ENCODE measurements at places on chromosomes 11 and 22.

- DNase-seq, result no peak
These were observed 16.1 kb downstream of the SCARF2 start for GRCh38 chr22:20421507-20421874.

- DNase-seq, result no peak
These were observed 97.5 kb downstream of the TSPAN18 start for GRCh38 chr11:44824300-44824704.

GRCh38 chr11:74185695-74186094, 14.6 kb downstream of the PPME1 start:
- no peak for DNase-seq

DNA sequence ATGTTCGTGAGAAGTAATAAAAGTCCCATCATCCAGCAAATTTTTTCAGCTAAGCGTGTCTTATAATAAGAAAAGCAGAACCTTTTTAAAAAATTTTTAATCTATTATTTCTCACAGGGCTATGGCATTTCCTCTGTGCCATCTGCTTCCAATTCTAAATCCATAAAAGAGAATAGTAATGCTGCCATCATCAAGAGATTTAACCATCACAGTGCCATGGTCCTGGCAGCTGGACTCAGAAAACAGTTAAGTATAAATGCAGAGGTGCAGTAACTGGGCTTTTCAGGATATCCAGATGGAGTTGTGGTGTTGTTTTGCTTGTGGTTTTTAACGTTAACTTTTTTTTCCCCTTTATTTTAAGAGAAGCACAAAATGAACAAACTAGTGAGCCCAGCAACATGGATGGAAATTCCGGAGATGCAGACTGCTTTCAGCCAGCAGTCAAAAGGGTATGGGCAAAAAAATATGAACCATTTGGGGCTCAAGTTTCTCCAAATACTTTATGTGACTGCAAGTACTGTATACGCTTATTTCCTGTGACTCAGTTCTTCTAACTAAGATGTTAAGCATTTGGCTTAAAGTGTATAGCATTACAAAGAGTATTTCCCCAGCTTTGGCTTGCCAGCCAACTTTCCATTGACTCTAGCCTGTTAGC, 25.2 kb downstream of the GTF2H1 start:
- no peak for DNase-seq

DNA sequence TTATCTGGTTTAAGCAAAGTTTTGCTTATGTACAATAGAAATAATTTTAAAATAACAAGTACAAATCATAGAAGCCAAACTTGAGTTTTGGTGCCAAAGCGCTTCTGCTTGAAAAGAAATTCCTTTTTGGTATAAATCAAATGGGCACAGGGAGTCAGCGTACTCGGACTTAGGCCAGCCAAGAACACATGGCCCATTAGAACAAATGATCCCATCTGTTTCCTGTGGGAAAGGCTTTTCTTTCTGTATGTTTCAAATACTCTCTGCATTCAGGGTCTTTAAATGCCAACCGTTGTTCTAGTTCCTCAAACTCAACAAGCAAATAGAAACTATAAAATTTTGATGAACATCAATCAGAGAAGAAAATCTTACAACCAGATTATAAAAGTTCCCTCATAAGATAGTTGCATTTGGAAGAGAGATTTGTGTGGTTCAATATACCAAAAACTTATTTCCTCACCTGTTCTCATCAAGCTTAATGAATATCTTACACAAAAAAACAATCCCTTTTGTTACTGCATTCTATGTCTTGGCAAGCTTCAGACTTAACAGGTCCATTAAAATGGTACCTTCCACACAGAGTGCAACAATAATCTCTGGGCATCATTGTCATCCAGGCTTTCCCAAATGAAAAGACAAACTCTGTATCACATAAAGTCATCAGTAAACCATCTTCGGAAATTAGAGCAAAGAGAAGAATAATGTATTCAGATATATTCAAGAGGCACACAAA, 739.8 kb upstream of the API5 start:
- DNase-seq, result no peak

- no peak for DNase-seq
These were observed 519.6 kb downstream of the METTL15 start for GRCh38 chr11:28627690-28628255.

- no peak for DNase-seq
These were observed 152.4 kb upstream of the ZC3H12C start for GRCh38 chr11:109940816-109941215.

- peak; percentile 88 for DNase-seq
These were observed 87.8 kb upstream of the VPREB1 start for GRCh38 chr22:22156716-22157347.

DNA sequence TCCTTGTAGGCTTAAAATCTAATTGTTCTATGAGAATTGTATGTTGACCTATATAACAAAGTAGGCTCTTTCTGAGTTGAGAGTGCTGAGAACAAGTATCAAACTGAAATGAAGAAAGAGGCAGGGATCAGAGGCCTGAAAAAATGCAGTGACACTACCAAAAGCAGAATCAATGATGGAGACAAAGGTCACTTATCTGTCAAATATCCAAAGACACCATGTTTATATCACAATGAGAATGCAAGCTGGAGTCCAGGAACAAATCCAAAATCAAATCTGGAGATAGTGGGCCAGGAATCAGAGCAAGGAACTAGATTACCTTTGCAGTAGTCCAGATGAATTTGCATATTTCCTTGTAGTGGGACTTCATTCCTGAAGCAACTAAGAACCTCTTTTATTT, 377.7 kb downstream of the DLG2 start:
- DNase-seq, result no peak

DNA sequence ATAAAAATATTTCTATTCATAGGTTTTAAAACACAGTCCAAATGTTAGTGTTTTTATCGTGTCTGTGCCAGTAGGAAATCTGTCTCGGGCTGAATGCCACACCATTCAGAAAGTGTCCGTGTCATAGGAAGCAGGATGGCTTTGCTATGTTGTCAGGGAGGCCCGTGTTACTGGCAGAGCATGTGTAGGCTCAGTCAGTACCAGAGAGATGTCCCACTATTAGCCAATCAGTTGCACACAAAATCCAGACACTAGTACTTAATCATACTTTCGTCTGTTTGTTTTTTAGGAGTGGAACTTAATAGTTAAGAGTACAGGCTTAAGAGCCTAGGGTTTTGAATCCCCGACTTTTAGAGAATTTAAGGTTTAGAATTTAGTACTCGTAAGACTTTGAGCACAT, 30.2 kb upstream of the SYN3 start:
- no peak for DNase-seq

GRCh38 chr11:22703040-22703439, 36.6 kb downstream of the GAS2 start:
- DNase-seq, result peak; percentile 67

DNA sequence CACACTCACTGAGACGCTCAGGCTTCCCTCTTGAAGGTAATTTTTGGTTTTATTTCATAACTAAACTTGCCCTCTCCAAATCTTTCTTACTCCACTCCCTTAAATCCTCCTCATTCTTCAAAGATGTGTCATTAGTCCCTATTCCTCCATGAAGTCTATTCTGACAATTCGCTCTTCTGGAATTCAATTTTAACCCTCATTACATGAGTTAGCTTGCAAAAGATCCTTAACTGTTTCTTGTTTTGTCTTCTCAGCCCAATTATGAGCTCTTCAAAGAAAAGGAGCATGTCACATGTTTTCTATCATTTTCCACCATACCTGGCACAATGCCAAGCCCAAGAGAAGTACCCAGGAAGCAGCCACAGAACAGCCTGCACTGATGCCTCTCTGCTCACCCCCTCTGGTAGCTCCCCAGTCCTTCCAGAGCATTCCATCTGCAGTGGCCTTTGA, 13.0 kb downstream of the GALNT18 start:
- no peak for DNase-seq

- no peak for DNase-seq
These were observed 7.9 kb upstream of the GAB2 start for GRCh38 chr11:78425399-78426070.

DNA sequence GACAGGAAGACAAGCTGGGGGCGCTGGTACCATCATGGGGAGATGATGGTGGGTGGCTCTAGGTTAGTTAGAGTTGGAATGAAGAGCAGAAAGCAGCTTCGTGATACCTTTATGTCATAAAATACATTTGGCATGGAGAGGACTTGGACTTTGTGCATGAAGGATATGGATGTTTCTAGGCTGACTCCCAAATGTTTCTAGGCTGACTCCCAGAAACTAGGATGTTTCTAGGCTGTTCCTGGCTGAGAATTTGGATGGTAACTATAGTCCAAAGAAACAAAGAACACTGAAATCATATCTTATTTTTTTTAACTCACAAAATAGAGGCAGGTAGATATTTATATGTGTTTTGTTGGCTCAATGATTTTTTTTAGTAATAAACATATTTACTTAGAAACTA, 89.4 kb upstream of the VPREB1 start:
- no peak for DNase-seq

GRCh38 chr22:33303099-33303498, 244.9 kb upstream of the SYN3 start:
- no peak for DNase-seq

GRCh38 chr11:12196308-12196707, 85.9 kb downstream of the MICAL2 start:
- peak; percentile 76 for DNase-seq

All from activated CD4-positive, alpha-beta T cell treated with anti-CD3 and anti-CD28 coated beads, Interleukin-2, amount 10 ng/mL, durations not matched to agents 24 days and 14 days (primary cell).